ENCODE measurements at places on chromosomes 12 and 14.
A peak's percentile ranks its signal among the peaks of the same experiment; 100 is the strongest.

- no peak for DNase-seq
These were observed 178.3 kb downstream of the IPO8 start for GRCh38 chr12:30517320-30517719.

DNA sequence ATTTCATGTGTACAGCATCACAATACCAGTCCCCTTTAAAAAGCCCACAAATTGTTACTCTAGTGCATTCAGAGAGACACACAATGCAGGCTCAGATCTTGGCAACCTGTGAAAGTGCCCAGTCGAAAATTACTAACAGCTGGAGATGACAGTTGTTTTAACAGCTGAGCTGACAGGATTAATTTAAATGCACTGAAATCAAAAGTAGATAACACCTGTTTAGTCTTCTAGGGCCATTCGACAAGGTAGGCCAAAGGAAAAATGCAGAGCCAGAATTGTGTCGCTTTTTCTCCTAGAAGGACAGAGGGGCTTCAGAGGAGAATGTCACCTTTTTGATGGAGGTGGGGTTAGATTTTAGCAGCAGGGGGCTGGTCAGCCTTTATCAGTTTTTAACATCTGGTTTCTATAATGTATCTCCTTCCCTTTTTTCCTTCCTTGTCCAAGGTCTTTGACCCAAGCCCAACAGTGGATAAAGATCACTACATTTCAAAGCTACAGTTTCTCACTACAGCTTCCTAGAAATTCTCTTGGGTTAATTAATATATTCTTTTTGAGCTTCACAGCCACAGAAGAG is 139.1 kb downstream of the SOX5 start:
- DNase-seq, result no peak

DNA sequence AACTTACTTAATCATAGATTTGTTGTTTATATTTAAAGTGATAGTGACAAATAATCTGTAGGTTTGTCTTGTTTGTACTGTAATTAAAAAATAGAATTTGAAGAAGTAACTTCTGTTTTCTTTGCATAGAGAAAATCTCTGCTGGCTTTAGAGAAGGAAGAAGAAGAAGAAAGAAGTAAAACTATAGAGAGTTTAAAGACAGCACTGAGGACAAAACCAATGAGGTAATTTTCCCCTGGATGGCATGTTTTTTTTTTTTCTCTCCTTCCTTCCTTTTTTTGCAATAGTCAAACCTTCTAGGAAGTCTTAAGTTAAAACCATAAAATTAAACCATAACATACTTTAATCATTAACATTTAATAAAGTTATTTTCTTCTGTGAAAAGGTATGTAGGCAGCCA is 131.9 kb downstream of the DAAM1 start:
- no peak for DNase-seq

DNA sequence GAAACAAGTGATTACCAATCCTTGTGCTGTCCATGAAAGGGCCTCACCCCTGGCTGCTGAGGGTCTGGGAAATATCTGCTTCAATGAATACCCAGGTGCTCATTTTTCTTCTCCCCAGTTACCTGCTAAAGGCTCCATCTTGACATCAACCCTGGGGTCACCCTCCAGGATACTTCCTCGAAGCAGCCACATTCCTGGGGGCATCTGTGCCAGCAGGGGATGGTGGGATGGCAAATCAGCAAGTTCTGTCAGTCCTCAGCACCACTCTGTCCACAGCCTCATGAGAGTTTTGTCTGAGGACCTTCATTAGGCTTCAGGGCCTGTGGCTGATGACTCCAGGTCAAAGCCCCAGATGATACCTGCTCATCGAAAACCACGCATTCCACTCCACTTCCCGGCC is 124.8 kb downstream of the ZFP36L1 start:
- DNase-seq, result no peak

DNA sequence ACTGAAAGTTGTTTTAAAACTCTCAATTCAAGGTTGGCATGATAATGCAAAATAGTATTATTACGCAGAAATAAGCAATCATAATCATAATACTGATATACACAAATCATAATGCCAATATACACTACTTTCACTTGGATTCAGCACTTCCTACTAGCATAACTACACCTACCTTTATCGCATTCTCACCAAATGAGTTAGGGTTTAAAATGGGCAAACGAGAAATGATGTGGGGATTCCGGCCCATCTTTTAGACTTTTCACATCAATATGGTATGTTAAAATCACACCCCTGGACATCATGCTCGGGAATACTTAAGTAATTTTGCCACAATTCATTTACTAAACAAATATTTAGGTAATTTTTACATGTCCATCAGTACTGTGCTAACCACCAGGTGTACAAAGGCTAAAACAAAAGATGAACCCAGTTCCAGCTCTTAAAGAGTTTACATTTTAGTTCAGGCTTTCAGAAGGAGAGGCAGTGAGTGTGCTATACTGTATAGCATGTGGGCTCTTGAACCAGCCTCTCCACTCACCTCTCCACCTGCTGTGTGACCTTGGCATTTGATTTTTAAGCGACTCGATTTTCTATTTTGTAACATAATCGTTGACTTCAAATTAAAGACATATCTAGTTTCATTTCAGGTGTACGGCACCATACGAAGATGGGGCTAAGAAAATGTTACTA is 1.1 kb upstream of the USP15 start:
- DNase-seq, result peak; percentile 7

DNA sequence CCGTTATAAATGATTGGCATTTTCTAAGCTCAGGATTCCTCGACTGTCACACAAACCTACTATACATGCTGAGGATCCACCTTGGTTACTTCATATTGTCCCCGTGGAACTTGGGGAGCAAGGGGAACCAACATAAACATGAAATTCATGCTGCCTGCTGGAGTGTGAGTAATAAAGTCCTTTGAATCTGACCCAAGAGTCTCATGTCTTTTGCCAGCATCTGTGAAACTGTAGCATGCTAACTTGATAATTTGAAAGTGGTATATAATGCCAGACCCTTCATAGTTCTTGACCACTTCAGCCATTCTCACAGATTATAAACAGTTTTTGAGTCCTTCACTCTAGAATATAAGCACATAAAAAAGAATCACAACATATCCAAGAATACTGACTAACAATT is 17.1 kb downstream of the SLC35F4 start:
- no peak for DNase-seq

DNA sequence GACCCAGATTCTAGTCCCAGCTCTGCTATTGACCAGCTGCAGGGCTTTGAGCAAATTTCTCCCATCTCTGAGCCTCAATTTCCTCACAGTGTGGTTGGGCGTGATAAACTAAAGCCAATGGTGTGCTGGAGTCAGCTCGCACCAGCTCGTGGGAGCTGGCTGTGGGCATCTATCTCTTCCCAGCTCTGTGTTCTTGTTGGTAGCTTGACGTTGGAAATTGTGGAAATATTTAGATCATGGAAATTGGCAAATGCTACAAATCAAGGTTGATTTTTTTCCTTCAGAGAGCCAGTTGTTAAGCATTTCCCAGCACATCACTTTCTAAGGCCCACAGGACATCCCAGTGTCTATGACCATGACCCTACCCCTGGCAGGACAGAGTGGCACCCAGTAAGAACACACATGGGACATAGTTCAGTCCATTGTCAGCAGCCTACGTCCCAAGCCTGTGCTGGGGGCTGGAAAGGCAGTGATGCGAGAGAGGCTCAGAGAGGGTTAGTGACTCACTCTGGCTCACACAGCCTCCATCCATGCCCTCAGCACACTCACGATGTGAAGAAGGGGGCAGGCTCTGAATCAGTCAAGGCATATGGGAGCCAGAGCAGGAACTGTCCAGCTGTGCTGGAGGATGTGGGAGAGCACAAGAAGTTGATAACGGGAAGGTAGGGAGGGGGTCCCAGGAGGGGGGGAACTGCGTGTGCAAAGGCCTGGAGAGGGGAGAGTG is 77.6 kb downstream of the LGMN start:
- no peak for DNase-seq

- DNase-seq, result no peak
These were observed 23.6 kb downstream of the RHOF start for GRCh38 chr12:121769831-121770301.

GRCh38 chr14:79137045-79137430 is 966.9 kb downstream of the NRXN3 start:
- DNase-seq, result no peak

DNA sequence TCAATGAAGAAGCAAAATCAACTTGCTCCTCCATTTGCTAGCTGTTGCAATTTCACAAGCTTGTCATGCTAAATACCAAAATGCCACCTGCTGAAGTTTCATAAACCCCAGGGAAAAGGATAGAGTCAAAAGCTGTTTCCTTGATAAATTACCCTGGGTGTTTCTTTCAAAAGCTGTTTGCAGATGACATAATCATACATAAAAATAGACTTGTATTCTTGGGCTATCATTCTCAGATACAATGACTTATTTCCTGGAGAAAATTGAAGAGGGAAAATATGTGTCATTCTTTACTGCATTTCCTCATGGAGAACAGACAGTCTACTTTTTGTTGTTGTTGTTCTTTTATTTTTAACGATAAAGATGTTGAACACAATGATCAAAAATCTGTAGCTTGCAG is 119.2 kb downstream of the GALC start:
- DNase-seq, result no peak

GRCh38 chr12:127381043-127381668 is 885.8 kb upstream of the TMEM132C start:
- DNase-seq, result peak; percentile 67

- no peak for DNase-seq
These were observed 134.9 kb upstream of the FRMD6 start for GRCh38 chr14:51516706-51517395.

GRCh38 chr12:132779781-132780353 is 18.2 kb upstream of the ANKLE2 start:
- DNase-seq, result no peak

DNA sequence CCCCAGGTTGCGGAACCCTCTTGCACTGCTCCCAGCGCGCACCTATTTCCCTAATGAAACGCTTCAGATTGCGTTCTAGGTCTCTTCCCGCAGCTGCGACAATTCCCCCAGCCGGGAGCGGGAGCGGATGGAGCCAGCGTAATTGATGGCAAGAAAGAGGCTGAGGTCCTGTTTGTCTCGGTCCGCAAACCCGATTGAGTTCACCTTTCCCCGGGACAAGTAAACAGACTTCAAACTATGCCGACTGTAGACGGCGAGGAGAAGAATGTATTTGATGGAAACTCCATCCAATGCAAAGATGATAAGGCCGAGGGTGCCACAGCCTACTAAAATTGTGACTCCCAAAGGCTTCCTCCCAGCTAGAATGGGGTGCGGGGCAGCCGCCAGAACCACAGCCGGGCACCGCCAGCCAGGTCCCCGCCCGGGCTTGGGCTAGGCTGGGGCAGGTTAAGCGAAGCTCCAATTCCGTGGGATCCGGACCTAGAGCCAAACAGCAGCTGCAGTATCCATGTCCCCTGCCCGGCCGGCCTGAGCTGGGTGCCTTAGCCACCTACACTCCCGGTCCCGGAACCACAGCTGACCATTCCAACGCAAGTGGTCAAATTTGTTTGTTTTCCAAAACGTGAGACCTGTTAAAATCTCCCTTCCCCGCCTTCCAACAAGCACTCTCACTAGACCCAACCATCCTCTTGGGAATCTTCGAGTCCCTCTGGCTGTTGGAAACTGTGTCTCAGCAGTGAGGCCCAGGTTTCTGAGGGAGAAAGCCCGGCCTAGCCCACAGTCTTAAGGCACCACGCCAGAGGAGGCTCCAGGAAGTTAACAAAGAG is 5.5 kb downstream of the NKX2-1 start:
- DNase-seq, result peak; percentile 39

GRCh38 chr12:113341535-113341934 is 6.6 kb upstream of the SLC8B1 start:
- no peak for DNase-seq

DNA sequence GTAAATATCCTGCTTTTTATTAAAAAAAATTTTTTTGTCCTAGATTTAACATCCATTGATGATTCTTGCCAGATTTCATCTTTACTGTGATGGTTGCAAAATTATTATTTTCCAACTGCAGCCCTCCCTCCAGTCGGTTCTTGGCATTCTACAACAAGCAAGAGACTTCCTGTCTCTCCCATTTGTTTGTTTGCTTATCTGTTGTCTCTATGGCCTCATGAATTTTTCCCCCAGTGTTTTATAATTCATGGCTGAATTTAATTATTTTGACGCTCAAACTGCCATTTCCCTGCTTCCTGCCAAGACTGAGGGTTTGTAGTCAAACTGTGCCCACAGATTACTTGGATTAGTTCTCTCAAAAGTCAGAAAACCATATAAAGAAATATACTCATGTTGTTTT is 25.9 kb downstream of the CGRRF1 start:
- DNase-seq, result no peak

- peak; percentile 65 for DNase-seq
These were observed 119.9 kb upstream of the LHX5 start for GRCh38 chr12:113591480-113591974.

DNA sequence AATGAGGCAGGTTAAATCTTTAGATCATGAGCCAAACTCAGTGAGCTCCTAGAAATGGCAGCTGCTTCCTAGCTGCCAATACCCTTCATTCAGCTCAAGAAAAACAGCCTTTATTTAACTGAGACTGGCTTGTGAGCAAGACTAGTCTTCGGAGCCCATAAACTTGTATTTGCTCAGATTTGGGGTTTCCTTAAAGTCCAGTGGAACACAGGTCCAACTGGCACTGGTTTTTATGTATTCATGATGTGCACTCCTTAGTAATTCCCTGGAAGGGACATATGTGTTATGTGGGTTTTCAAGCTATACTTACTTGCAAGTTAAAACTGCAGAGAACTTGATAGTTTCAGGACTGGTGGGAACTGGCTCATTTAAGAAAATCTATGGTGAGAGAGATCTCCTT is 380.1 kb upstream of the TMEM132C start:
- no peak for DNase-seq

DNA sequence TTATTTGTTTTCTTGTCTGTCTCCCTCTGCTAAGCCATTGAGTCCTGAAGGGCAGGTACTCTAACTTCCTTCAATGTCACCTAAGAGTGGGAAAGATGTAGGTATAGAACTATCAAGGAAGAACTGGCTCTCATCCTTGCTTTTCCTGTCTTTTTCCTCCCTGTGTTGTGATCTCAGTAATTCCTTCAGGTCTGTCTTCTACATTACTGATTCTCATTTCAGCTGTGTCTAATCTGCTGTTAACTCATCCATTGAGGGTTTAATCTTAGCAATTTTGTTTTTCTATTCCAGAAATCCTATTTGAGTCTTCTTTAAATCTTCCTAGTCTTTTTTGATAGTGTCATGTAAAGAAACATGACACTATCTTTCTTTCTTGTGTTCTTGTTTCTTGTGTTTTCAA is 124.5 kb upstream of the PLXNC1 start:
- no peak for DNase-seq

Data from GM13977 (cell line).